T-helper 17 cell (primary cell): ENCODE measurements at places on chromosomes 6 and 20.
A peak's percentile ranks its signal among the peaks of the same experiment; 100 is the strongest.

DNA sequence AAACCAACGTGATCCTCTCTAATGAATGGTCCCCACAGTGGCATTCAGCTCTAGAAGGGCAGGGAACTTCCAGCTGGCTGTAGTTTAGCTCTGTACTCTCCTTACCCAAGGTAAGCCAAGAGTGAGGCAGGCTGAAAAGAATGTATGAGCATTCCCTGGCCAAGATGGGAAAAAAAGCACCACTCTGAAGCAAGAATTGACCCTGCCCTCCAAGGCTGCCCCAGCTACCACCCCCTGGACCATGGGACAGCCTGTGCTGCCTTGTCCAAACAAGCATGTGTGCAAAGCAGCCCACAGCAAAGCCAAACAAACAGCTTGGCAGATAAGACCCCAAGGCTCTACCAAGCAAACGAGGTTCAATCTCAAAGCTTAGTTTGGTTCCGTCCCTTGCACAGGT is 73.9 kb downstream of the GFOD1 start:
- H3K4me3 ChIP-seq, result no peak overlapping the region
- peaks cover 2% of the 10 kb centered on the region for H3K36me3 ChIP-seq
- H3K27ac ChIP-seq, result no peak overlapping the region

DNA sequence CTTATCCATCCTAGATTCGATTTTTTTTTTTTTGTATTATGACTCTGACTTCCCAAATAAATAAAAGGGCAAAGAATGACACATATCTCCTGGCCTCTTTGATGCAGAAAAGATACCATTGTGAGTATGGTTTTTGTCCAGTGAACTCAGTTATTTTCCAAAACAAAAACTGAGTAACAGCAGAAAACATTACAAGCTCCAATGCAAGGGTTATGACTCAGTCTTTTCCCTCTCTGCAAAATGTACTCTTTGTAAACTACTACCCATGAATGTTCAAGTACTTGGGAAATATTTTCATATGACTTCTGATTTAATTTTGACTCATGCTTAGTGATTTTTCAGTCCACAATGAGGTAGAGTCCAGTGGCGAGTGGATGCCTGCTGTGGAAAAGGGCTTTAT is 355.3 kb downstream of the RNF144B start:
- no peak overlapping the region for H3K4me3 ChIP-seq
- no peaks in the 10 kb centered on the region for H3K27me3 ChIP-seq
- DNase-seq, result no peak
- H3K4me1 ChIP-seq, result no peaks in the 10 kb centered on the region
- no peak overlapping the region for H3K27ac ChIP-seq

- H3K27me3 ChIP-seq, result no peaks in the 10 kb centered on the region
- peaks cover 2% of the 10 kb centered on the region for H3K36me3 ChIP-seq
- peaks cover 6% of the 10 kb centered on the region for H3K4me1 ChIP-seq
These were observed 149.5 kb downstream of the TMEM242 start for GRCh38 chr6:157173776-157174175.

- H3K4me1 ChIP-seq, result no peaks in the 10 kb centered on the region
- no peaks in the 10 kb centered on the region for H3K36me3 ChIP-seq
- H3K27ac ChIP-seq, result no peak overlapping the region
- no peak overlapping the region for H3K4me3 ChIP-seq
- DNase-seq, result no peak
These were observed 781.0 kb upstream of the ADGRB3 start for GRCh38 chr6:67854098-67854497.

DNA sequence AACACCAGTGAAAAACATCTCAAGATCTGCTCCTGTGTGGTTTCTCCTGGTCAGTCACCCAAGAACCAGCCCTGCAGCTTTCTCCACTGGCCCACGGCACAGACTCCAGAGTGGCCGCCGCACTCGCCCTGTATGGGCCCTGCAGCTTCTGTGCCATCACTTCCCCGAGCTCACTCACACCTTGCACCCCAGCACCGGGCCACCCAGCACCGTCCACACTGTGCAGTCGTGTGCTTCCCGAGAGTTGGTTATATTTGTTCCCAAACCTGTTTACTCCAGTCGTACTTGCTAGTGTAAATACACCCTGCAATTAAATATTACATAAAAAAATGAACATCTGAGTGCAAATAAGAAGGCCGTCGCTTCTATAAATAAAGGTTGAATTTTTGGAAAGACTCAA is 341.7 kb downstream of the CDH26 start:
- no peak overlapping the region for H3K4me3 ChIP-seq
- DNase-seq, result no peak
- peaks cover 12% of the 10 kb centered on the region for H3K27me3 ChIP-seq
- H3K27ac ChIP-seq, result peak overlapping the region; percentile 24

GRCh38 chr6:33929575-33930288 is 125.9 kb upstream of the MLN start:
- H3K36me3 ChIP-seq, result peaks cover 4% of the 10 kb centered on the region
- H3K27ac ChIP-seq, result no peak overlapping the region
- H3K4me3 ChIP-seq, result no peak overlapping the region

- H3K27ac ChIP-seq, result peak overlapping the region; percentile 93
- peak; percentile 43 for DNase-seq
- H3K4me1 ChIP-seq, result peaks cover 52% of the 10 kb centered on the region
- peak overlapping the region; percentile 76 for H3K4me3 ChIP-seq
These were observed 41.8 kb downstream of the RBM38 start for GRCh38 chr20:57432862-57433491.

- H3K27ac ChIP-seq, result no peak overlapping the region
- H3K4me1 ChIP-seq, result no peaks in the 10 kb centered on the region
- H3K36me3 ChIP-seq, result no peaks in the 10 kb centered on the region
- no peak for DNase-seq
These were observed 318.6 kb upstream of the PTCHD4 start for GRCh38 chr6:48429610-48430009.

- DNase-seq, result no peak
- H3K36me3 ChIP-seq, result no peaks in the 10 kb centered on the region
- no peak overlapping the region for H3K4me3 ChIP-seq
- H3K27me3 ChIP-seq, result peaks cover 5% of the 10 kb centered on the region
These were observed 76.8 kb upstream of the DUSP22 start for GRCh38 chr6:215335-216034.

DNA sequence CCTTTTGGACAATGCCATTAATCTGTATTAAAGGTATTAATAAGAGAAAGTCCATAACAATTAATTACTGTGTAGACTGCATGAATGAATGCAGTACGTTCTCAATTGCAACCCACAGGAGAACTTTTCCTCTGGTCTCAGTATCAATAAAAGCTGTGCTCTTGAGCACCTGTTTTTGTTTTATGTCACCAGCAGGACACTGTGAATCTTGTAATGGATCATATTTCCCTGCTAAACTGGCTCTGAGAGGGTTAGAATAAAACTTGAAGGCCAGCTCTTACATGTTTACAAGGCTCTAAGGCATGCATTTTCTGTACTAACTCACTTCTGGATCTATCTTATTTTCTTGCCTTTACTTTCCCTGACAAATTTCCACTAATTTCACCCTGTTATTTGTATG is 214.3 kb upstream of the PLN start:
- no peak overlapping the region for H3K27ac ChIP-seq
- no peak for DNase-seq
- H3K27me3 ChIP-seq, result no peaks in the 10 kb centered on the region
- H3K4me3 ChIP-seq, result no peak overlapping the region
- H3K36me3 ChIP-seq, result no peaks in the 10 kb centered on the region

GRCh38 chr20:52383995-52384621 is 192.5 kb upstream of the ZFP64 start:
- peak overlapping the region; percentile 94 for H3K27ac ChIP-seq
- H3K4me1 ChIP-seq, result peaks cover 16% of the 10 kb centered on the region
- H3K27me3 ChIP-seq, result no peaks in the 10 kb centered on the region
- H3K36me3 ChIP-seq, result no peaks in the 10 kb centered on the region
